ENCODE measurements at places on chromosomes 3 and 15.

GRCh38 chr3:56357266-56357665 is 111.0 kb downstream of the ERC2 start:
- DNase-seq = no peak

GRCh38 chr3:56761887-56762651 is 39.7 kb downstream of the ARHGEF3 start:
- no peak for DNase-seq

- DNase-seq = no peak
These were observed 33.8 kb upstream of the XIRP1 start for GRCh38 chr3:39226106-39226741.

DNA sequence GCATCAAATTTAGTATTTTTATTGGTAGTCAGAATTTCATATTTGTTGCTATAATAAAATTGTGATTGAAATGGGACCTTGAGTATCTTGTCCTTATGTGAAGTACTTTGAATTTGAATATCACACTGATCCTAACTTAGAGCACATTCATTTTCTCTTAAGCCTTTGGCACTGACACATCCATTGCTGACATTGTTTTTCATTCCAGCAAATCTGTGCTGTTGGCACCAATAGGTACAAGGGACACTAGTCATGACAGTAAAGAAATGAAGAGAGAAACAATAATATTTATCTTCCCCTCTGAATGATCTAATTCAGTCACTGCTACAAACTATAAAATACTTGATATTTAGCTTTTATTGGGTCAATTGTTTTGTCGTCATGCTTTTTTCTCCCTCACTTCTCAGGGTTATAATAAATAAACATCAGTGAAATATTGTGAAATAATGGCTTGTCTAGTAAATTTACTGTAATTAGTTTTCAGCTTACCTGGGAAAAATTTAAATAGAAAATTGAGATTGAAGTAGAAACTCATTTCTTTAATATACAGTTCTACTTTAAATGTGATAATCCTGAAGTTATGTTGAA is 166.8 kb upstream of the MLF1 start:
- DNase-seq = no peak

DNA sequence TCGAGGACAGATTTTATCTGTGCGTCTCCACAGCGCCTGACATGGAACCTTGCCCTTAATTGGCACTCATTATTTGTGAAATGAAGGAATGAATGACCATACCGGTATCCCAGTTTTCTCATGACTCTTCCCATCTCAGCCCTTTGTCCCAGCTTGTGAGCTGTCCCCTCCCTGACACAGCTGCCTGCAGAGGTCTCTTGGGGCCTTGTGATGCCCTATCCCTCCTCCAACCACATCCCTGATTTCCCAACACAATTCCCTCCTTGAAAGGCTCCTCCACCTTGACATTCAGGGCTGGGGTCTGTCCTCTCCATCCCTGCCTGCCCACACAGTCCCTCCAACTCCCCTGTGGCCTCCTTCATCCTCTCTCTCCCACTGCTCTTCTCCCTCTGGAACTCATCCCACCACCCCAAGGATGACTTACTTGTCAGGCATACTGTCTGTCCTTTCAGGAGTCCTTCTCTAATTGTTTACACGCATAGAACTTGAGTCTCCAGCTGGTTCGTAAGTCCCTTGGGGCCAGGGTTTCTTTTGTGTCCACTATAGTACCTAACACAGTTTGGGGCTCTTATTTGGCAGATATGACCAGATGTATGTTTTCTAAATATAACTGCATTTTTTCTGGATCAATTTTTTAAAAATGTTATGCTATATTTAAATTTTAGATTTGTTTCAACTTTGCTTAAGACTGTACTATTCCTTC is 35.6 kb upstream of the FILIP1L start:
- DNase-seq = no peak

DNA sequence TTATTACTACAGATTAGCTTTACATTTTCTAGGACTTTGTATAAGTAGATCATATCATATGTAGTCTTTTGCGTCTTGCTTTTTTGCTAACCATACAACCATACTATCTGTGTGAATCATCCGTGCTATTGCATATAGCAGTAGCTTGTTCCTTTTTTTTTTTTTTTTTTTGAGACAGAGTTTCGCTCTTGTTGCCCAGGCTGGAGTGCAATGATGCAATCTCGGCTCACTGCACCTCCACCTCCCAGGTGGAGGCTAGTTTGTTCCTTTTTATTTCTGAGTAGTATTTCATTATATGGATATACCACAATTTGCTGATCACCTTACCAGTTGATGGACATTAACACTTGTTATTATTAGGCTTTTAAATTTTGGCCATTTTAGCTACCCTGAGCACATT is 54.5 kb upstream of the TBL1XR1 start:
- DNase-seq = no peak

DNA sequence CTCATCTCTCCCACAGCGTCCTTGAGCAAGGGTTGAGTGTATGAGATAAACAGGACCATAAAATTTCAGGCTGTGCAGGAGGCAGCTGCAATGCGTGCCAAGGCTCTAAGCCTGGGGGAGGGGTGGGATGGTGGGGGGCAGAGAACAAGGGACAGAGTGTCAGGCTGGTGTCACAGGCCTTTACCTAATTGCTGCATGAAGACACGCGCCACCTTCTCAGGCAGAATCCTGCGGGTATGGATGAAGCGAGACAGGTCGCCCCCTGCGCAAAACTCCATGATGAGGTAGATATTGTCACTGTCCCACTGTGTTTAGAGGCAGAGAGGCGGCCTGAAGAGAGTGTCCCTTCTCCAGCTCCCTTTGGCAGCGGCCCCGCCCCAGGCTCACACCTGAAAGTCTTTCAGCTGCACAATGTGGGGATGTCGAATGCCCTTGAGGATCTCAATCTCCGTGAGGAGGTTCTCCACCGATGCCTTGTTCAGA is 1.0 kb downstream of the ULK3 start:
- DNase-seq = no peak

- no peak for DNase-seq
These were observed 90.0 kb upstream of the ICE2 start for GRCh38 chr15:60568914-60569391.

DNA sequence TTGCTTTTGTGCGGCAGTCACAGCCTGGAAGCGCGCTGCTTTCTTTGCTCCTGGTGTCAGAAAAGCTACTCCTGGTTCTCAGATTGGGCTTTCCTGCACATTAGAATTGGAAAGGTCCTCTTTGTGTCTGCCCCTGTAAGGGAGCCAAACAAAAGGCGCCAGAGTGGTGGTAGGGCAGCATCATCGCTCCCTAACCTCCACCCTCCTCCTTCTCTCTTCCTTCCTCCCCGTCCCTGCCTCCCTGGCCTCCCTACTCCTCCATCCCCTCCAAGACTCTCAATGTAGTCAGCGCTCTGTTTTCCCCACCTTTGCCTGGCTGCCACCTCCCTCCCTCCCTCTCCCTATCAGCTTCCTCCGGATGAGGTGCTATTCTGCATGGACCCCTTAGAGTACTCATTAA is 65.3 kb downstream of the SH3GL3 start:
- DNase-seq = no peak

GRCh38 chr3:173676094-173676493 is 278.6 kb downstream of the NLGN1 start:
- DNase-seq = no peak
